NCI-H1092 (cell line): ENCODE measurements at places on chromosomes 6 and 20.

- DNase-seq, result no peak
Observed at GRCh38 chr20:22223236-22223635, 361.1 kb downstream of the FOXA2 start.

- DNase-seq, result no peak
Observed at GRCh38 chr6:35511562-35511941, 1.1 kb downstream of the TULP1 start.

DNA sequence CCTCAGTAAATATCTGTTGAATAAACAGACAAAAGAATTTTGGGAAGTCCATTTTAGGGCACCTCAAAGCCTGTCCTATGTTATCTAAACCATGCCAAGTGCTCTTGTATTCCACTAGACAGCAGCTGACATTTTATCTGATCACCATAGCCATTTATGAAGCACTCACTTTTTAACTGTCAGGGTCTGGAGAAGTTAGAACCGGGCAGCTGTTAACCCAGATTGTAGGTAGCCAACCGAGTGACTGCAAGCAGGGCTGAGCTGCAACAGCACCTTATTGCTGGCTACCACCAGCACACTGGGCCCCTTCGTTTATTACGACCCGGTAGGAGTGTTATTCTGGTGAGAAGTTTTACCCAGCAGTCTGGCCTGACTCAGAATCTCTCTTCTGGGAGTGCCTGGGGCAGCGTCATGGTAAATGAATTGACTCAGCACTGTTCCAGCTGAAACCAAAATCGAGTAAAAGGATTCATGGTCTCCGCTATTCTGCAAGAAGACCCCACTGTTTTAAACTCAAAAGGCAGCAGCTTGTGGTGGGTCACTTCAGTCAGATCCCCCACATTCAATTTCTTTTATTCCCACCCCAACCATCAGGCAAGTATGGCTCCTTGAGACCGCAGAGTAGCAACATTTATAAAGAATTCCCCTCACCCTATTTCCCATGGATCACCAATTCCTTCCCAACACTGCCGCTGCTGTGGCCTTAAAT lies 1.7 kb downstream of the UBE2V1 start:
- DNase-seq, result no peak

DNA sequence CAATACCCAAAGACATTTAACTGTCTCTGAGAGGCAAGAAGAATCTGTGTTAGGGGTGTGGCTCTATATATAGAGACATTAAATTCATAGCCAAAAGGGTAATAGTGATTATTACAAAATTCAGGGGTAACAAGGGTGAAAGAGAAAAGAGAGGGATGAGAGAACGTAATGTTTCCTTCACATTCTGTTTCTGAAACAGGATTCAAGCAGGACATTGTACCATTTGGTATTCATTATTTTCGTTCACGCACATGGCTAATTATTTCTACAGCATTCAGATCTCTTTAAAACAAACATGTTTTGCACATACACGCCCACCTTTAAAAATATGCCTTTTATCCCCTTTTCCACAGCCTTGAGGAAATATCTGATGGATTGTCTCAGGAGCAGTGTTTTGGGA lies 122.7 kb downstream of the GMPR start:
- DNase-seq, result no peak

DNA sequence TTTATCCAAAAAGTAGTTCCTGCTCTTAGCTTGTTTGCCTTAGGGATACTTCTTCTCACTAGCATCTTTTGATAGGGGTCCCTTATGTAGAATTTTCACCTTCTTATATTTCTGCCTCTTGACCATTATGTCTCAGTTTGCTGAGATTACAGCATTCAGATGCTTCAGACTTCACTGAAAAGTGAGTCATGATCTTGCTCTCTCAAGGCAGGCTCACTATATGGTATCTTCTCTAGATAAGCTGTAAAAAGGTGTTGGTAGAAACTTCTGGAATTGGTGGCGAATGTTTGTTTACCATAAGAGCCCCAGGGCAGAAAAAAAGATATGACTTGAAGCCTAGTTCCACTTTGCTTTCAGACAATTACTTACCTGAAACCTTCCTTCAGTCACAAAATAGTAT lies 19.7 kb downstream of the GTPBP2 start:
- no peak for DNase-seq

DNA sequence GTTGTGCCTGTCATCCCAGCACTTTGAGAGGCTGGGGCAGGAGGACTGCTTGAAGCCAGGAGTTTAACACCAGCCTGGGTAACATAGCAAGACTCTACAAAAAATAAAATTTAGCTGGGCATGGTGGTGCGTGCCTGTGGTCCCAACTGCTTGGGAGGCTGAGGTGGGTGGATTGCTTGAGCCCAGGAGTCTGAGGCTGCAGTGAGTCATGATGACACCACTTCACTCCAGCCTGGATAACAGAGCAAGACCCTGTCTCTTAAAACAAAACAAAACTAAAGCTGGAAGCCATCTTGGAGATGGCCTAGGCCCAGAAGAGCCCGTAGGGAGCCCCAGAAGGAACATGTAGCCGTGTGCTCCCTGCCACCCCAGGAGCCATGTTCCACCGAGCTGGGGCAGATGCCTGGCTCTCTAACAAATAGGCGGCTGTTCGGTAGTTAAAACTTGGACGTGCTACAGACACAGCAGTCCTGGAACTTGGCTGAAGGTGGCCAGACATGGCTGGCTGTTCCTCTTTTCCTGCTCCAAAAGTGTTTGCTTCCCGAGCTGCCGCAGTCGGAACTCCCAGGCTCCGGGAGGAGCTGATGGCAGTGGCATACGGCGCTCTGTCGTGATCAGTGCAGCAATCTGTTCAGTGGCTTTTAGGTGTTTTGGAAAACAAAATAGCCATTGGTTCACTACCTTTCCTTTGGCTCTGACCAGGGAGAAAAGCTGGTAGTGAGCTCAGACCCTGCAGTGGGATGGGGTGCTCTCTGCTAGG lies 37.0 kb downstream of the DYNLT1 start:
- no peak for DNase-seq

DNA sequence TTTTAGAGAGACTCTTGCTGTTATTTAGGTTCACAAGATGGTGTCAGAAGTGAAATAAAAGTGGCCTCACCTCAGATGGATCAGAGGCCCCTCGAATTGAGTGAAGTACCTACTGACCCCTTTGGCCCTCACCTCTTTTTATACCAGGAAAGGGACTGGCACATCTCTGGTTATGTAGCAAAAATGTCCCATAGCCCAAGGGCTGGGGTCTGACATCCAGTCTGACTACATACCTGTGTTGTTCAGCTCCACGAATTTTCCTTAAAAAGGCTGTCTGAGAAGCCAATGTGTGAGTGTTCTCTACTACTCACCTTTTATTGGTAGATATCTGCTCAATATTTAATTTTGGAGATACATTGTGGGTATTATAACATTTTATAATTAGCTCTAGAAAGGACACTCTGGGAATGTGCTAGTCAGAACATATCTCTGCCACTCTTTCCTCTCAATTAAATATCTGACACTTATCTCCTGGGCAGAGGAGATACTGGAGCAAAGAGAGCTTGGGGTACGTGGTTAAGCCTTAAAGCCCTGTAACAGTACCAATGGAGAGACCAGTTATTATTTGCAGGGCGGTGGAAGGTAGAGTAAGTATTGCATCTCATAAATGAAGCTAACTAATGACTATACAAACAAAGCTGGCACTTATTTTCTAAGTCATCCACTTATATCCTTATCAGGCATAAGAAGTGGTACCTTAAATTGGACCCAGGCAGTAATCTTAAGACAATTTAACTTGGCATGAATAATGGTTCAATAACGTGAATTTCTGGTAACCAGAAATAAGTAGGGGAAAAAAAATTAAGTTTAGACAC lies 20.0 kb upstream of the IL22RA2 start:
- DNase-seq, result no peak

GRCh38 chr6:6826095-6826901 lies 237.8 kb downstream of the LY86 start:
- peak; percentile 51 for DNase-seq

DNA sequence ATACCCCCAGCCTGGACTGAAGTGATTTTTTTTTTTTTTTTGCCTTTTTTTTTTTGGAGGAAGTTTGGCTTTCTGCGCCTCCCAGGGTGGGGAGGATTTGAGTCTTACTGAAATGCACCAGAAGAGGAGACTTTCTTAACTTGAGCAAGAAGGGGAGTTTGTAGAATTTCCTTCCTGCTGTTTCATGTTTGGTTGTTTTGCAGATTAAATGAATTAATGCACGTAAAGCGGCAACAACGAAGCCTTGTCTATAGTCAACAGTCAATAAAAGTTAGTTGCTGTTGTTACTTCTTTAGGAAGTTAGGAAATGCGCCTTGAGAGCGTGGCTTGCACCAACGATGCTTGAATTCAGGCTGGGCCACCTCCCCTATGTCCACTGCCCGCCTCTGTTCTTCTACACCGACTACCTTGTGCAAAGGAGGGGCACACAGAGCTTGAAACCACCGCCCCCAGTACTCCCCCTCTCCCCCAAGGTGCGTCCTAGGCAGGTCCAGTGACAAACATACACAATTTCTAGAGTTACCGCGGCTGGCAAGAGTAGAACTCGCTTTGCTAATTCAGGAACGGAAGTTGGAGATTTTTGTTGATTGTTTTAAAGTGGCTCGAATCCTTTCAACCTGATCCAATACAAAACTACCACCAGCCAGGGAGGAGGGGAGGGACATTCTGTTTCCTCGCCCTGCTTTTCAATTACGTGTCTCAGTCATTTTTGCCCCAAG lies 830 bp upstream of the CYP24A1 start:
- no peak for DNase-seq

DNA sequence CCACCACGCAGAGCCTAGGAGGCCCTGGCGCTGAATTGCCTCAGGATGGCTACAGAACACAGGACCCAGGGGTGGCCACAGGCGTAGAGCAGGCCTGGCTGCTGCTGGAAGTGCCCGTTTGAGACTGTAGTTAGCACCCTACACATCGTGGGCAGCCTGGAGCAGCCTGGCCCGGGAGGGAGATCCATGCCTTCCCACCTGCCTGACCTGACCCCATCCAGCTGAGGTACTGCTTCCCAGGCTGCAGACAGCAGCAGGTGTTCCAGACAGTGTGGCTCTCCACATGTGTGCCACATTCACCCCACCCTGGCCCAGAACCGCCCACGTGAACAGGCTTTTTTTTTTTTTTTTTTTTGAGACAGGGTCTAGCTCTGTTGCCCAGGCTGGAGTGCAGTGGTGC lies 20.9 kb upstream of the MAP1LC3A start:
- no peak for DNase-seq

DNA sequence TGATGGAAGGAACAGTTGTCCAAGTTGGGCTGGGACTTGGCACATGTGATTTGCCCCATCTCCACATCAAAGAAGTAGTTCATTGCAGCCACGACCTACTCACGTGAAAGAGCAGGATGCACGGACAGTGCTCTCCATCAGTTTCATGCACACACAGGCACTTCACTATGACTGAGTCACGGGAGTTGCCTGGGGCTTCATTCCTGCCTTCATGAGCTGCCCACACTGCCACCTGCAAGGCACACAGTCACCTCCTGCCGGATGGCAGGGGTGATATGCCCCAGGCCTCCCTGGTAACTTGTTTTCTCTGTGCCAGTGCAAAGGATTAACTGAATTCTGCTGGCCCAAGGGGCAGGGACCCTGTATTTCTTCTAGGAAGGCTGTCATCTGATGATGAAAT lies 22.8 kb downstream of the CST5 start:
- DNase-seq, result no peak

DNA sequence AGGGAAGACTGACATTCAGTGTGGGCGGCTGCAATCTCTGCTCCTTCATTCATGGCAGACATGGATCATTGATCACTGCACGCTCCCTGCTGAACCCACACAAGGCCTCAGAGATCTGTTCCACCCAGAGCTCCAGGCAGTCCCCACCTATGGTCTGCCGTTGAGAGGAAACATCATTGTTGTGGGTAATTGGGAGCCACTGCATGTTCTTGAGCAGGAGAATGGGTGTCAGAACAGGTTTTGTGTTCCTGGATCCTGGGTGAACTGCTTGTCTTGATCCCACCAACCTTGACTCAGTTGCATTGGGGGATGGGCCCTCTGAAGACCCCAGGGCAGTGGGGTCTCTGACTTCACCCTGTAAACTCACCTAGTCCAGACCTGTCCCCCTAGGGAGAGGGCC lies 23.1 kb upstream of the CCDC167 start:
- no peak for DNase-seq

GRCh38 chr20:25230166-25230831 lies 17.6 kb upstream of the PYGB start:
- DNase-seq, result no peak

DNA sequence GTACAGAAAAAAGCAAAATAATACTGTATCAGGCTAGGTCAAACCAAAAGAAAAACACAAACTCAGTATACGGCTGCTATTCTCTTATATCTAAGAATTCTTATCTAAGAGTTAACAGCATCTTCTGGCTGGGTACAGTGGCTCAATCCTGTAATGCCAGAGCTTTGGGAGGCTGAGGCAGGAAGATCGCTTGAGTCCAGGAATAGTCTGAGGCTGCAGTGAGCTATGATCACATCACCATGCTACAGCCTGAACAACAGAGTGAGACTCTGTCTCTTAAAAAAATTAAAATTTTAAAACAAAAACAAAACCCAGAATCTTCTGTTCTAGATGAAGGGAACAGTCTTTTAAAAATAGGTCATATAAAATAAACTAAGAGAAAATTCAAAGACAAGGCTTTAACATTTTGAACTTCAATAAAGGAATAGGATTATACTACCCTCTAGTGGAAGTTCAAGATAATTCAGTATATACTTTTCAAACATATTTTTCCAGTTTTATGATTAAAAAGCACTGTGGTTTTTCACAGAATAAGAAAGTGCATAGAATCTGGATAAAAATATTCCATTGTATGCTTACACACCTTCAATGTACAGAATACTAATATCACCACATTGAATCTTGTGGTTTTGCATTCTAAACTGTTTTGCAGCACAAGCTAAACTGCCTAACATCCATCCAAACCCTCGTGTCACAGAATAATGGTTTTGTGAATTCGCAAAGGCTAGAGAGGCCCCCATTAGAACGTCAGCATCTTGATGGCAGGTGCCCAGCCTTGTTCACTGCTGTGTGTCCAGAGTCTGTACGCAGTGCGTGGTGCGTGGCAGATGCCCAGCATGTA lies 39.3 kb downstream of the DTNBP1 start:
- no peak for DNase-seq

DNA sequence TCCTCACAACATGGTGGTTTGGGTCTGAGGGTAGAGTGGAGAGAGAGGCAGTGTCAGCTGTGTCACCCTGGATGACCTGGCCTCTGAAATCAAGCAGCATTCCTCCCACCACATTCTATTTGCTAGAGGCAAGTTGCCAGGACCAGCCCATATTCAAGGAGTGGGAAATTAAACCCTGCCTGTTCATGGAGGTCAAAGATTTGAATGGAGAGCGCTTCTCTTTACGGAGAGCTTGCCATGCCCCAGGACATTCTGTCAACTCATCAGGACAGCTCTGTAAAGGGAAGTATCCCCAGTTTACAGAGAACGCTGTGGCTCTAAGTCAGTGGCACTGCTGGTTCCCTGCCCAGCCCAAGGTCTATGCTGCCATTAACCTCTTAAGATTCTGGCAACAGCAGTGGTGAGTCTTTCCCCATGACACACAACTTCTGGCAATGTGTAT lies 90.0 kb upstream of the INSM1 start:
- peak; percentile 12 for DNase-seq

- no peak for DNase-seq
Observed at GRCh38 chr6:65760285-65760684, 53.3 kb upstream of the EYS start.

- no peak for DNase-seq
Observed at GRCh38 chr20:51440589-51440988, 101.9 kb downstream of the NFATC2 start.
